GM13977 (cell line): ENCODE measurements at places on chromosomes 1 and 21.

DNA sequence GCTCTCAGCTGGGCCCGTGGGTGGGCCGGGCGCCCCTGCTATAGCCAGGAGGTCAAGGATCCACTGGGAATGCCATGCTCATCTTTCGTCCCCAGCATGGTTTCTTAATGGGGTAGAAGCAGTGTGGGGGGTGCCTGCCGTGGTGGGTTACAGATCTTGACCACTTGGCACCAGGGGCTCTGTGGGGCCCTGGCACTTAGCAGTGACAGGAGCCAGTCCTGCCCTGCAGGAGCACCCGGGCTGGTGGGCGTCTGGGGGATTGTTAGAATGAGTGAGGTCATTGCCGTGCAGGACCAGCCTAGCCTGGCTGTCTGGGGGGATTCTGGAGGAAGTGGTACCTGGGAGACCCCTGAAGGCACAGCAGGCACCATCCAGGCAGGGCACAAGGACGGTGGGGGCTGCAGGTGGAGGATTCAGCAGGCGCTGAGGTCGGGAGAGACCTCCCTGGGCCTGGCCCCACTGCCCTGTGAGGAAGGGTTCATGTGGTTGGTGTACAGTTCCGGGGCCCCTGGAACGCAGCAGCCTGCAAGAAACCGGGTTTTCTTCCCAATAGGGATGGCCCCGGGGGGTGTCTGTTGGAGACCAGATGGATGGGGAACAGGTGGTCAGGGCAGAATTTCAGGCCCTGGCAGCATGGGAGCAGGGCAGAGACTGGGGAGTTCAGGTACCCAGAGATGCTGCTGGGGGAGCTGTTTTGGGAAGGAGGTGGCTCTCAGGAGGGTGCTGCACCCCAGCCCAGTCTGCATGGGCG is 4.8 kb downstream of the AIRE start:
- no peak for DNase-seq

- DNase-seq = peak; percentile 30
These were observed 18.8 kb upstream of the ZNF281 start for GRCh38 chr1:200428482-200429205.

GRCh38 chr1:3902571-3903091 is 2.6 kb upstream of the C1orf174 start:
- DNase-seq = no peak

DNA sequence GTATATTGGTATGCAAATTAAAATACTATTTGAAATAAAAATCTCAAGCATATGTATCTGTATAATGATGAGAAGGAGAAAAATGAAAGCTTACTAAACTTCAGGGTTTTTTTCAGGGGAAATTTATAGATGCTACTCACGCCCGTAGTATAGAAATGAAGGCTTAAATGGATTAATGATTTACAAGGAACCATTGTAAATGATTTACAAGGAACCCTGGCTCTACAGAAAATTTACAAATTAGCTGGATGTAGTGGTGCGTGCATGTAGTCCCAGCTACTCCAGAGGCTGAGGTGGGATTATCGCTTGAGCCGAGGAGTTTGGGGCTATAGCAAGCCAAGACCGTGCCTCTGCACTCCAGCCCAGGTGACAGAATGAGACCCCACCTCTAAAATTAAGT is 150.5 kb downstream of the PCBP3 start:
- DNase-seq = no peak

- no peak for DNase-seq
These were observed 3.3 kb downstream of the HNRNPU start for GRCh38 chr1:244860914-244861610.

GRCh38 chr1:12447849-12448312 is 170.1 kb downstream of the DHRS3 start:
- no peak for DNase-seq

DNA sequence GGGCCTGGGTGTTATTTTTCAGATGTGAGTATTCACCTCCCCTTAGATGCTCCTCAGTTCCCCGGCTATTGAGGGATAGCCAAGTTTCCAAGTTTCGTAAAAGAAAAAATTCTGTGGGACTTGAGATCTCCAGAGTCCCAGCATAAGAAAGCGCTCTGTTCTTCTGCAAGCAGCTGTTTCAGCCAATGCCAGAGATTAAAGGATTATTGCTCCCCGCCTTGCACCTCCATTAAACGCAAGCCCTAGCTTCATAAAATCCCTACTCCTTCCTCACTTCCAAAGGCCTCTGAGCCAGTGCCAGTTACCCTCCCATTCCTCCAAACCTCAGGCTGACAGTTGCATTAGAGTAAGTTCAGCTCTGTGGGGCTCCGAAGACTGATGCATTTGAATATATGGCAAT is 56.4 kb downstream of the CHIA start:
- DNase-seq = no peak

DNA sequence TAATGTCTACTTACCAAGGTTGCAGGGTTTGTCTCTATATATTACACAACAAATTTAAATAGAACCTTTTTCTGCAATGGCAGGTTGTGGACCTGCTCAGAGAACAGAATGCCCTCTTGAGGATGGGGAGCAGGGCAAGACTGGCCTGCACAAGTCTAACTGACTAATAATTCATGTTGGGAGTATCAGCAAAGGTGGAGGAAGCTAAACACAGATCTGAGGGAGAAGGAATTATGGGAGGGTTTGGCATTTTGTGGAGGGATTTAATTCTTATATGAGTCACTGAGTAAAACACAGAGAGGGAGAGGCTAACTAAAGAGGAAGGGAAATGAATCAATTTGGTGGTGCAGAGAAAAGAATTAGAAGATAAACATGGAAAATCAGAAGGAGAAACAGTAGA is 40.0 kb downstream of the CLDN17 start:
- no peak for DNase-seq

- DNase-seq = no peak
These were observed 7.5 kb upstream of the KPNA6 start for GRCh38 chr1:32100359-32100758.

DNA sequence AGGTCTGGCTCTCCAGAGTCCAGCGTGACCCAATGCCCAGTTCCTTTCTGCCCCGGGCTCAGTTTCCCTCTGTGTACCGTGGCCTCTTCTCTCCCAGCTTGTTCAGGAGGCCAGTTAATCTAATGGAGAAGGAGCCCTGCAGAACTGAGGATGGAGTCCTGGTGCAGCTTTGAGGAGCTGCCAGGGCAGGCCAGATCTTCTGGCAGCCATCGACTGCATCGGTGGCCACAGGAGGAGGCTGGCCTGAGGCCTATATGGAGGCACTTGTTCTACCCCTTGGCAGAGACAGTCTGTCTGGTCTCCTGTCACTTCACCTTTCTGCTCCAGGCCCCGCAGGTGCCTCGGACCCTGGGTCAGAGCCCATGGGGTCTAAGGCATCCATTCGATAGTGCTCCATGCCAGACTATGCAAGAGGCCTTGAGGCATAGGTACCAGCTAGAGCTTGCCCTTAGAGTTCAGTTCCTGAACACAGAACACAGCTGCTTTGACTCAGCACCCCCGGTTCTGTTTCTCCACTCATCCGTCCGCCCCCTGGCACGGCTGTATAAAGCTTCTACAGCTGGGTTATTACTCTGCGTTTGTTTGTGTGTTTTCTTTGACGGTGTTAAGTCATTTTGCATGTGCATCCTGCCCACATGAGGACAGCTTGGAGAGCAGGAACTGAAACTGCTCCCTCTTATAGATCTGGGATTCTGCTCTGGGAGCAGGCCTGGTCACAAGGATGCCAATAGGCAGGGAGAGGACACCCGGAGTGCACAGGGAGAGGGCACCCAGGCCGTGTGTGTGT is 18.5 kb upstream of the LRRN2 start:
- no peak for DNase-seq

GRCh38 chr1:27992276-27992675 is 32.5 kb downstream of the XKR8 start:
- DNase-seq = no peak

DNA sequence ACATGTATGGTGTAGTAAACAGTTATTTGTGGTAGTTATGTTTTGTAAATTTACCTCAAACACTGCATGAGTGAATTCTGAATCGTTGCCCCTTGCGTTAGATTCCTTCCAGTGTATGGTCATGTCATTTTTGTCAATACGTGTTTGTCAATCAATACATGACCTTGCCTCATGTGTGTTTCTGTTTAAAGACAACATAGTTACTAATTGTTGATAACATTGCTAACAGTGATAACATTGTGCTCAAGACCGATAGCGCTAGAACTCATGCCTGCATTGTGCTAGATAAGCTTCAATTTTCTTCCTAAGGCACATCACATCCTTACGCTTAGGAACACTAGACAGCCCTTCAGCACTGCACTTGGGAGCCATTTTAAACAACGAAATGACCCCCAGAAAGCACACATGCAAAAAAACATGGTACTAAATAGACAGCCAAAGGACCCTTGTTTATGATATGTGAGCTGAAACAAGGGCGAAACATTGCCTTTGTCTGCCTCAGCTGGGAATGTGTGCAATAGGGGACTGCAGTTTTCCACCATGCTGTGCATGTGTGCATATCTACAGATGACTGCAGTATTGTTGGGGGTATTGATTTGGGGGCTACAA is 37.3 kb downstream of the MRPS6 start:
- no peak for DNase-seq

DNA sequence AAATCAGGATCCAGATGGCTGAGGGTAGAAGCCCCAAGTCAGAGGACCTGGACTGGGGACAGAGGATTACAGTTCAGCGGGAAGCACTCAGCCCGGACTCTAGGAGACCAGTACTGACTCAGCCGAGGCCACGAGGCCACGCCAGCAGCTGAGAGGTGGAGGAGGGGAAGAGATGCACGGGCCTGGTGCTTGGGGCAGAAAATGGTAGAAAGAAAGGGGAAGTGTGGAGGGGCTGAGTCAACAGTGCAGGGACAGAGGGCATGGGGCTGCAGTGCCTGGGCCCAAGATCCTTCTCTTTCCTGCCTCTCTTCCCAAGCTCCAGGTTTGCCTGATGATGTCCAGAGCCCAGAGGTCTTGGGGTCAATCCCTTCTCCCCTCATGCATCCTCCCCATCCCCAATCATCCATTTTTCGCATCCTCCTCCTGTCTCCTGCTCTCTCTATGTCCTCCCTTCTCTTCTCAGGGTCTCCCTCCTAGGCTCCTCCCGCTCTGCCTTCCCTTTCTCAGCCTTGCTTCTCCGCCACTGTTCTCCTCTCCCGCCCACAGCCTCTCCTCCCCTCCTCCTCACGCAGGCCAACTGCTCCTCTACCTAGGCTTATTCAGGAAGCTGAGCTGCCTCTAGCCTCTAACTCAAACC is 7.7 kb downstream of the ARHGEF2 start:
- peak; percentile 81 for DNase-seq

DNA sequence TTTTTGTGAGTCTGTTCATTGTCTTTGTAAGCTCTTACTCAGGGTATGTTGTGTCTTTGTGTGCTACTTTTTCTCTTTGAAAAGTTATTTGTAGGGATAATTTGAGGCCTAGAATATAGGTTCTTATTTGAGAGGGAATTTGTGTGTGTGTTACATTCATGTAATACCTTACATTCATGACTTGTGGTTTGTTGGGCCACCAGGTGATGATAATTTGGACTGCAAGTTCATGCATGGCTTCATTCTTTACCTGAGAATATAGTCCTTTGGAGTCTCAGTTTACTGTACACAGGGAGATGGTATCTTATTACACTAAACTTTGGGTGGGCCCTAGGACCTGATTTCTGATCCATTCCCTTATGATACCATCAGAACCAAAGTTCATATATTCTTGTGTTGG is 51.8 kb upstream of the FASLG start:
- no peak for DNase-seq

GRCh38 chr1:226735576-226735975 is 3.5 kb downstream of the ITPKB start:
- no peak for DNase-seq

DNA sequence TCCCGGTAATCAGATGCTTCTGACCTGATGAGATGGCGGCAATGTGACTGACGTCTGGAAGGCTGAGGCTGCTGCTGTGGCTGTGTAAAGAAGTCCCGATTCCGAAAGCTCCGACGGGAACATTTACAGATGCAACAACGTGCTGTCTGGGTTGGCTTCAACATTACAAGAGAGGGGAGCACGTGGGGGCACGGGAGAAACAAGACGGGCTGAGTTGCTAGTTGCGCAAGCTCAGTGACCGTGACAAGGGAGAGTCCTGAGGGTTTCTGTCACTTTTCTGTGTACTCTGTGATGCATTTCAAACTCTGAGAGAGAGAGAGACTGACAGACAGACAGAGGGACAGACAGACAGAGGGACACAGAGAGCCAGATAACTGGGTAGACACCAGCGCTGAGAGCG is 25.6 kb upstream of the LRRC47 start:
- DNase-seq = no peak

DNA sequence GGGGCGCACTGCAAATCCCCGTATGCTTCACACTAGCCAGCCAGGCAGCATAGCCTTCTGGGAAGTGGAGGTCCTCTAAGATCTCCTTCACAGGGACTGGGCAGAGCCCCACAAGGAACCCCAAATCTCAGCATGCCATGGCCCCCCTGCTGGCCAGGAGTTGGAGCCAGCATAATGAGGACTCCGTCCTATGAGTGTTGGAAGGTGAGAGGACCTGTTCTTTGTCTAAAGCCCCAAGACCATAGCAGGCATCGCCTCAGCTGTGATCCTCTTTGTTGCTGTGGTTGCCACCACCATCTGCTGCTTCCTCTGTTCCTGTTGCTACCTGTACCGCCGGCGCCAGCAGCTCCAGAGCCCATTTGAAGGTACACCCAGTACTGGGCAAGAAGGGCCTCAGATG is 1.5 kb downstream of the SHISA4 start:
- DNase-seq = peak; percentile 6

DNA sequence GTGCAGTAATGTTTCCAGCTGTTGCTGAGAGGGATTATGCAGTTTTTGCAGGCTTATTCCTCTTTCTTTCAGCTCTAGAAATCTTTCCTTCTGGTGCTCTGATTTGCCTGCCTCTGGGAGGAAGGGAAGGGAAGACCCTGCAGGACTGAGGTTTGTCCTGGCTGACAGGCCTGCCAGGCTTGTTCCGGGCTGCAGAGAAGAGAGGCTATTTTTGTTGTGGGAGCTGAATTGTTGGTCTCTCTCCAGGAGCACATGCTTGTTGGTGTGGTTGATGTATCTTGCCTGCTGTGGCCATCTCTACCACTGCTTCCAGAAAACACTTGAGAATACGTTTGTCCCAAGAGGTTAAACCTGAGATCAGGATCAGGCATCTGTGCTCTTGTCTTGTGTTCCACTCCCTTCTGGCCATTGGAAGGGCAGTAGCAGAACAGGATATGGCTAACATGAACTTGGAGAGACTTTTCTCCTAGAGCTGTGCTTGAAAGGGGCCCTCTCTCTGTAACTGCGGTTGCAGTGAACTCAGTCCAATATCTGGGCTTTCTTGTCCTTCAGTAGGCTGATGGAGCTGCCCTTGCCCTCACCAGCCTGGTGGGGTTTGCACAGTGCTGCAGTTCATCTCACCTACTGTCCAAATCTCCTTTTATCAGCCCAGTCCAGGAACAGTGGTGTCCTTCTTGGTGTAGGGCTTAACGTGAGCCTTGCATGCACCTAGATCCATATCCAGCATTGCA is 21.5 kb upstream of the SLC25A34 start:
- DNase-seq = no peak

- no peak for DNase-seq
These were observed 144.3 kb downstream of the MIS18A start for GRCh38 chr21:32134441-32135130.

GRCh38 chr1:64304823-64305222 is 101.4 kb downstream of the UBE2U start:
- DNase-seq = no peak

GRCh38 chr1:93448983-93449804 is 1.3 kb downstream of the FNBP1L start:
- peak; percentile 18 for DNase-seq
